ENCODE measurements at places on chromosomes 4 and X.
A peak's percentile ranks its signal among the peaks of the same experiment; 100 is the strongest.

- peak; percentile 36 for DNase-seq
These were observed 17.1 kb upstream of the MAP7D3 start for GRCh38 chrX:136268051-136269048.

DNA sequence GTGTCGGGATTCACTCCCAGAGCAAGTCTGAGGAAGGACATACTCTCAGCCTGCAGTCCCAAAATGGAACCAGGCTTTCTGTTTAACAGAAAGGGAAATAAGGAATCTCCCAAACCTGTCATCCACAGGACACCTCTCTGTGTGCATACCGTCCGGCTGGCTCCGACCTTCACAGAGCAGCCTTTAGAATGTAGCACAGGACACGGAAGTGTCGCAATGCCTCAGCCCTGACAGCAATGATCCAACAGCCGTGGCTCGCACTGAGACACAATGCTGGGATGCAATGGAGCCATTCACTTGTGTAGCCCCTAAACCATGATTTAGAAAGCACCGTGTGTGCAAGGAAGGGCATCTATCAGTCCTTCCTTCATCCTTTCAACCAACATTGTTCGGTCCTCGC lies 15.5 kb upstream of the HELT start:
- DNase-seq: no peak

DNA sequence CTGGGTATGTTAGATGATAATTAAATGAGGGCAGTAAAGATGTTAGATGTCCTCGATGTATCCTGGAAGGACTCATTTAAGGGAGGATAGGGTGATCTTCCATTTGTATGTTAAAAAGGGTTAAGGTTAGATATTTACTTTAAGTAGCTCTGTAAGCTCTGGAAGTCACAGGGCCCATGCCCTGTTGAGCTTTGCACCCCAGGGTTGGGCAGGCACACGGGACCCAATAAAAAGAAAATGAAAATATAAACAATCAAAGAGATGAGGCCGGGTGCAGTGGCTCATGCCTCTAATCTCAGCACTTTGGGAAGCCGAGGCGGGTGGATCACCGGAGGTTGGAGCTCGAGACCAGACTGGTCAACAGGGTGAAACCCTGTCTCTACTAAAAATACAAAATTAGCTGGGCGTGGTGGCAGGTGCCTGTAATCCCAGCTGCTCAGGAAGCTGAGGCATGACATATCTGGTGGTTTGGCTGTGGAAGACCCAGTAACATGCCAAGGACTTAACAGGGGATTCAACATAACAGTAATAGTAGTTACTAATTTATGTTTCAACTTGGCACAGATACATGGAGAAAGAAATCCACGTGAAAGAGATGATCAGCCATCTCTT lies 16.9 kb upstream of the PHEX start:
- DNase-seq: no peak

DNA sequence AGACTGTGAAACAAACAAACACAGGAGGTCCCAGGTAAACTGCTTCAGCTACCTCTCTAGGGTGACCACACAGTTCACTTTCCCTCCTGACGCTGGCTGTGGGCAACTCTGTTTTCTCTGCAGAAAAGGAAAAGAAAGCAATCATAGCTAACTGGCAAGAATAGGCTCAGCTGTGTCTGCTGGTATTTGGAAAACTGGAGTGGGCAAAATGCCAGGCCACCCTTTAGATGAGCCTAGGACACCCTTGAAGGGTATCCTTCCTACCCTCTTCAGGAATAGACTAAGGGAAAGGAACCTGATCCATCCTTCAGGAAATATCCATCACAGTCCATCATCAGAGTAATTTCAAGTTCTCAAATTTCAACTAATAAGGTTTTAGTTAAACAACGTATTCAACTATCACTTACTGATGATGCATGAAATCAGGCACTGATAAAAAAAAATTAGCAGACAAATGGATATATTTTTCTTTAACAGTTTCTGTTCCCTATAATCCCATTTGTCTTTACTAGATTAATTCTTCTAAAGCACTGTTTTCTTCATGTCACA lies 60.9 kb downstream of the CAMK2D start:
- no peak for DNase-seq
